Left renal pelvis (tissue), 4 donors: ENCODE measurements at places on chromosomes 7 and 10. TPM values are rescaled to one million over a fixed set of nuclear protein-coding genes. Genes with fewer than 3 reads are reported as not detected.

The PRR15 gene
- polyA plus RNA-seq: 4.7 TPM

The FKBP9 gene
- 127 TPM for polyA plus RNA-seq

The SLC16A9 gene
- 41.1 TPM for polyA plus RNA-seq

The SLC29A4 gene
- 9.5 TPM for polyA plus RNA-seq

The ACSM6 gene
- 0.50 TPM for polyA plus RNA-seq

The TFPI2 gene
- 18.0 TPM for polyA plus RNA-seq

The IGFBP1 gene
- 0.90 TPM for polyA plus RNA-seq

The EGFR gene
- polyA plus RNA-seq: 19.4 TPM

The SLC13A1 gene
- polyA plus RNA-seq: 15.1 TPM

The OR2A42 gene
- polyA plus RNA-seq: 2.0 TPM

The GSTK1 gene
- 188 TPM for polyA plus RNA-seq

The HECW1 gene
- 0.33 TPM for polyA plus RNA-seq

The TSPAN15 gene
- polyA plus RNA-seq: 9.8 TPM

DNA sequence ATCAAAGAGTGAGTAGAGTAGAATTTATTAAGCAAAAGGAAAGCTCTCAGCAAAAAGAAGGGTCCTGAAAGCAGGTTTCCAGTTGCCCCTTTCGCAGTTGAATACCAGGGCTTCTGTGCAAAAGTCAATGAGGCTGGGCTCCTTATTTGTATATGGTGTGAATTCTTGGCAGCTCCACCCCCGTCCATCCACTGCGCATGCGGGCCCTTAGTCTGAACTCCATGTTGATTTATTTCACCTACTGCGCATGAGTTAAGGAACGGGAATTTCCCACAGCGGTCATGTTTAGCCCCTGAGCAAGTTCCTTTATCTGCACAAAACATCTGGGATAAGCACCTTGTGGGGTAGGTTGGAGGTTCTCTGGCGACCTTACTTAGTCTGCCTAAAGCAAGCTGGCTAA lies 325.6 kb downstream of the ZWINT start:
- DNase-seq: no peak

DNA sequence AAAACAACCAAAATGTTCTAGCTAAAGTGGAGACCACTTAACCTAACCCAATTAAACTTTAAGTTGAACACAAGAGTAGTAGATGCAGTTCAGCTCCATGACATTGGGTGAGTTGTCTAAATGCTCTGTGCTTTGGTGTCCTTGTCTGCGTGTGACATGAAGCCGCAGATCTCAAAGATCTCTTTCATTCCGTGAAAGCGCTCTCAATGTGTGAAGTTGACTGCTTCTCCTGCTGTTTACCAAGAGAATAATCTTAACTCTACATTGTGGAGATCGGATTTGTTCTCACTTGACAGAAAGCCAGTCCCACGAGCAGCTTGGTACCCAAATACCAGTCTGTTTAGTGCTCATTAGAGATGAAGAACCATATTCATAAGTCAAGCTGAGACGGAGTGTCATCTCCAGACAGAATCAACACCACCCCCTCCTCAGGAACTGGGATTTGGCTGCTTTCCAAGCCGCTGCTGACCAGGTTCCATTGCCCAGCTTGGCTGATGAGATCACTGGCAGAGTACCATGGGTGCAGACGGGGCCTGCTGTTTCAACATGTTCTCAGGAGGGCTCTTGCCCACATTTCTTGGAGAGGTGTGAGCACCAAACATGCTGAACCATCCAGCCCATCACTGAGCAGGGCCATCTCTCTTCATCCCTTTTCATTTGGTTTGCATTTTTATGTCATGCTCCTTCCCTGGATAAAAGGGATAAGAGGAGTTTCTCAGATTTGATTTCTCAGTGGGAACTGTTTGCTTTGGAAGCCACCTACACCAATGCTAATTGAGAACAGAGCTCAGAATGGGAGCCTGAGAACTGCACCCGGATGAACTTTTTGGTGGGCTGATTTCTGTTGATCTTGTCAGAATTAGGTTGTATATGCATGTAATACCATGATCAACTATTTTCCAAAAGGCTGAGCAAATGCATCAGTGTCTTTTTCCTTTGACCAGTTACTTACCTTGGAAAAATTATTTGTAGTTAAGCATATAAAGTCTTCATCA lies 95.8 kb upstream of the AGBL3 start:
- DNase-seq: no peak

DNA sequence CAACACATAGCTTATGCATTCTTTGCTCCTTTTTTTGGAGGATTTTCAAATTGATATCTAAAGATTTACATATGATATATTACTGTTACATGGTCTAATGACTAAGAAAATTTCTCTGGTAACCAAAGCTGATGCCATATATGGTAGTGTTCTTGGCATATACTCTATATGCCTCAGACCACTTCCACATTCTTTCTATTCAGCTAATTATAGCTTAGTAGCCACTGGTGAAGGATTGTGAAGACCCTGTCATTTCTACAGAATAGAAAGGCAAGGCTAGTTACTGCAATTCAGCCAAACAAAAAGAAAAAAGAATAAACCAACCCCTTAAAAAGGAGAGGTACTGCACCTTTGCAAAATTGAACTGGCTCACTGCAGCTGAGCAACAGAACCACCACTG lies 3.7 kb downstream of the PURB start:
- DNase-seq: no peak

DNA sequence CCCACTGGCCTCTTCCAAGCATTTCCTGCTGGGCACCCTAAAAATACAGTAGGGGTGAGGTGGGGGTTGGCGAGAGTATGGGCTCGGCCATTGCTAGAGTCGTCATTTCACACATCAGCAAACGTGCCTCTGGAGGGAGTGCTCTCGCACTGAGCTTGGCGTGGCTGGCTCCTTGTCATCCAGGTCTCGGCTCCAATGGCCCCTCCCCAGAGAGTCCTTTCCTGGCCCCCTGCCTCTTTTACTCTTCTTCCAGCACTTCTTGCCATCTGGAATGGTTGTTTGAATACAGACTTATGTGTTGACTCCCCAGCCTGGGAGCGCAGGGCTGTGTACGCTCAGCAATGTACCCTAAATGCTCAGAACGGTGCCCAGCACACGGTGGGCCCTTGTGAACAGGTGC lies 18.8 kb downstream of the UNC5B start:
- no peak for DNase-seq

DNA sequence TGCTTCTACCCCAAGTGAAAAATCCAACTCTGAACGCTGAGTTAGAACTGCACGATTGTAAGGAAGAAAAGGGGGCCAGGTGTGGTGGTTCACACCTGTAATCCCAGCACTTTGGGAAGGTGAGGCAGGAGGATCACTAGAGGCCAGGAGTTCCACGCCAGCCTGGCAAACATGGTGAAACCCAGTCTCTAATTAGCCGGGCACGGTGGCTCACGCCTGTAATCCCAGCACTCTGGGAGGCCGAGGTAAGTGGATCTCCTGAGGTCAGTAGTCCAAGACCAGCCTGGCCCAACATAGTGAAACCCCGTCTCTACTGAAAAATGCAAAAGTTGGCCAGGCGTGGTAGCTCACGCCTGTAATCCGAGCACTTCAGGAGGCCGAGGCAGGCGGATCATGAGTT lies 9.0 kb downstream of the GUSB start:
- DNase-seq: no peak

GRCh38 chr7:13800694-13801448 lies 188.6 kb downstream of the ETV1 start:
- DNase-seq: no peak

GRCh38 chr7:17690030-17690429 lies 250.3 kb downstream of the SNX13 start:
- DNase-seq: no peak

DNA sequence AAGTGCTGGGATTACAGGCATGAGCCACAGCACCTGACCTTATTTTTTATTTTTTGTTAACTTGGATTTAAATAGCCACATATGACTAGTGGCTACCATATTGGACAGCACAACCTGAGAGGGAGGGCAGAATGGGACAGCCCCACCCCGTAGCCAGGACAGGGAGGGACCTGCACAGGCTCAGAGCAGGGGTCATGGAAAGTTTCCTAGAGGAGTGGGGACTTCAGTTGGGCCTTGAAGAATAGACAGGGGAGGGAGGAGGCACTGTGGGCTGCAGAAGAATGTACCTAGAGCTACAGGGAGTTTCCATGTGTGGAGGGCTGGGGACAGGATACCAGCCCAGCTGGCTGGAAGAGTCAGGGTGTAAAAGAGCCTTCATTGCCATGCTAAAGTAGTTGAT lies 8.8 kb downstream of the TRIM8 start:
- no peak for DNase-seq

DNA sequence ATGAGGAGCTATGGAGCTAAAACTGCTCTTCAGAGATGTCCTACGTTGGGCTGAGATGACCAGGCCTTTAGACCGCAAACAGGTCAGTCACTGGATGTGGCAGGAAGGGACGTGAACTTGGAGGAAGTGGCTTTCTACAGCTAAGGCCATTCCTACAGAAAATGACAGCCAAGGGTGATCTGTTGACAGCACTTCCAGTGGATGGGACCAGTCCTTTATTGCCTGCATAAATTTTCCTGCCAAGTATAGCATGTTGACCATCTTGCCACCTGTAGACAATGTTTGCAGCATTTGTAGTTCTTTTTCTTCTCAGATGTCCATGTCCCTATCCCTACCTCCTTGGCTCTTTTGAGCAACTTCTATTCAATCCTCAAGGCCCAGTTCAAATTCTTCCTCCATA lies 3.4 kb downstream of the LIPM start:
- no peak for DNase-seq

- DNase-seq: no peak
Observed at GRCh38 chr7:111855161-111855841, 293.0 kb upstream of the IMMP2L start.

GRCh38 chr7:17120756-17121155 lies 177.7 kb upstream of the AHR start:
- DNase-seq: no peak

DNA sequence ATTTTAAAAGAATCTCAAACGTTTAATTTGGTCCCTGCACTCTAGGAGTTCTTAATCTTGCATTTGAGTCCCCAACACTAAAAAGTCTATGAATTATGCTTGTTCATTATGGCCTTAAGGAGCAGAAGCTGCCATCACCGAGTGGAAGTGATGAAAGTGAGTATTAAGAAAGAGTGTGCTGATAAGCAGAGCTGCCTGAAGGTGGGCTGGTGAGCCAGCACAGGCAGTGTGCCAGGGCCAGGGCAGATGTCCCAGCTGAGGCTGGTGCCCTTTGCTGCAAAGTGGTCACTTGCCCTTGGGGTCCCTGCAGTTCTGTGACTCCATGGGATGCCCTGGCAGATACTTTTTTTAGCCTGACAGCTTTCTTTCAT lies 72.9 kb upstream of the LOXL4 start:
- DNase-seq: no peak

DNA sequence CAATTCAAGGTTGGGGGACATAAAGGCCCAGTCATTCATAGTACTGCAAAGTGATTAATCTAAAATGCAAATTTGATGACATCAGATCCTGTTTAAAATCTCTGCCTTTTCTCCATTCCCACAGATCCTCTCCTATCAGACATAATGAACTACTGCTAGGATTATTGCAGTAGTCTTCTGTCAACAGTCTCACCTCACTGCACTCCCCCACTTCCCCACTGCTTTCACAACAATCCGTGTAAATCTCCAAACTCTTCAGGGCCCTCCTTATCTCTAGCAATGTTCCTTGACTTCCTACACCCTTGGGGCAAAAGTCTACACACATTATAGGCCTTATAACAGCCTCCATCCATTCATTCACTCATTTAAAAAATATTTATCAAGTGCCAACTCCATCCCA lies 112.4 kb downstream of the KBTBD2 start:
- no peak for DNase-seq

DNA sequence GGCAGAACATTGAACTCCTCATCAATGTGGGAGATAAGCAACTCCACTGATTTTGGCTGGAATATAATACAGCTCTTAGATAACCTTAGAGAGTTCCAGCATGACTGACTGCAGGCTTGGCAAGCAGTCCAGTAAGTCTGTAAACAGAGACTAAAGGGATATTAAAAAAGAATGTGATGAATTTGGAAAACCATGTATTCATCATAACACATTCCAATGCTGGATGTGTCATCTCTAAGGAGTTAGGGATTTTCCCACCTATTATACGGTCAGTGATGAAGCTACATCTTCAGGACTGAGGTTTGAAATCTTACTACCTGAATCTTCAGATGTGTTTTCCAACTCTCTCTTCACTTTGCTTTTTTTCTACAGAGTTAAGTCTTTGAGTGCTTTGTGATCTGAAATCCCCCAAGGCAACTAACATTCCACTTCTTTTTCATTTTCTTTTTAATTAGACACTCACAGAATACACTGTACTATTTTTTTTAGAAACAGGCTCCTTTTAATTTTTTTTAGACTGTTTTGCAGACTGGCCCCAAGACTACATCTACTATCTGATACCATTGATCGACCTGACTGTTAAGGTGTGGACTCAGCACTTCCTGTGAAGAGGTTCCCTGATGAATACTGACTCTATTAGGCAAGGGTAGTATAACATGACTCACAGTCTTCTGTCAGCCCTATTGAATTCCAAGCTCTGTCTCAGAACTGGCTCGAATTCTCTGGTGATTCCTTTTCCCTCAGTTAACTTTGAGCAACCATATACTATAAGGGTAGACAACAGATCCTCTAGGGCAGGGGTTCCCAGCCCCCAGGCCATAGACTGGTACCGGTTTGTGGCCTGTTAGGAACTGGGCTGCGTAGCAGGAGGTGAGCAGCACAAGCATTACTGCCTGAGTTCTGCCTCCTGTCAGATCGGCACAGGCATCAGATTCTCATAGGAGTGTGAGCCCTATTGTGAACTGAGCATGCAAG lies 678.2 kb downstream of the GRM8 start:
- DNase-seq: no peak
